ENCODE measurements at places on chromosomes 5 and 9.

GRCh38 chr5:314676-315487, 6.6 kb upstream of the AHRR start:
- no peak for DNase-seq

DNA sequence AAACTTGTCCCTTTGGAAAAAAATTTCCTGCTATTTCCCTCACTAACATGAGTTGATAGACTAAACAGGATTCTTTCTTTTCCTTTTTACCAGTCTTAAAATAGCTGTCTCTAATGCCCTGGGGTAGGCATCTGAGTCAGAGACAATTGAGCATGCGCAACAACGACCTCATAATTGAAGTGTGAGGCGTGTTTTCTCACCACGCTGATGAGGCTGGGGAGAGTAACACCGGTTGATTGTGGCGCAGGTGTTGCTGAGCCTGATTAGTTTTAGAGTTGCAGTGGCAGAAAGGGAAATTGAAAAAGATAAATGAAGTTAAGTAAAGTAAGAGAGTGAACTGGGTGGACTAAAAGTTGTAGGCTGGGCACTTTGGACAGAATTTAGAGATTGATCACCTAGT, 213.7 kb downstream of the TLR4 start:
- DNase-seq = no peak

- peak; percentile 48 for DNase-seq
Observed at GRCh38 chr5:76601470-76601869, 21.7 kb downstream of the F2RL2 start.

DNA sequence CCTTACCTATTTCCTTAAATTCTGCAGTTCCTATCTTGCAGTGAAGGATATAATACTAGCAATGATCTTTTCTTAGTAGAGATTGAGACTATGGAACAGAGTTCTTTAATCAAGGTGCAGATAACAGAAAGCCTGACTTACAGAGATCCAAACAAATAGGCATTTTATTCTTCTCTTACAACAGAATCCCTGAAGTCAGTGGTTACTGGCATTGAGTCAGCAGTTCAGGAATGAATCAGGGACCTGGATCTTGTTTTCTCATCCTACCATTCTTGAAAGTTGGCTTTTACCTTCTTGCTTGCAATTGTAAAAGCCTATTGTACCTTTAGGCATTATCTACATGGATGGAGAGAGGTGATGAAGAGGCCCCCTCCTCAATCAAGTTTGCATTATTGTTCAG, 47.5 kb upstream of the TLE4 start:
- no peak for DNase-seq

DNA sequence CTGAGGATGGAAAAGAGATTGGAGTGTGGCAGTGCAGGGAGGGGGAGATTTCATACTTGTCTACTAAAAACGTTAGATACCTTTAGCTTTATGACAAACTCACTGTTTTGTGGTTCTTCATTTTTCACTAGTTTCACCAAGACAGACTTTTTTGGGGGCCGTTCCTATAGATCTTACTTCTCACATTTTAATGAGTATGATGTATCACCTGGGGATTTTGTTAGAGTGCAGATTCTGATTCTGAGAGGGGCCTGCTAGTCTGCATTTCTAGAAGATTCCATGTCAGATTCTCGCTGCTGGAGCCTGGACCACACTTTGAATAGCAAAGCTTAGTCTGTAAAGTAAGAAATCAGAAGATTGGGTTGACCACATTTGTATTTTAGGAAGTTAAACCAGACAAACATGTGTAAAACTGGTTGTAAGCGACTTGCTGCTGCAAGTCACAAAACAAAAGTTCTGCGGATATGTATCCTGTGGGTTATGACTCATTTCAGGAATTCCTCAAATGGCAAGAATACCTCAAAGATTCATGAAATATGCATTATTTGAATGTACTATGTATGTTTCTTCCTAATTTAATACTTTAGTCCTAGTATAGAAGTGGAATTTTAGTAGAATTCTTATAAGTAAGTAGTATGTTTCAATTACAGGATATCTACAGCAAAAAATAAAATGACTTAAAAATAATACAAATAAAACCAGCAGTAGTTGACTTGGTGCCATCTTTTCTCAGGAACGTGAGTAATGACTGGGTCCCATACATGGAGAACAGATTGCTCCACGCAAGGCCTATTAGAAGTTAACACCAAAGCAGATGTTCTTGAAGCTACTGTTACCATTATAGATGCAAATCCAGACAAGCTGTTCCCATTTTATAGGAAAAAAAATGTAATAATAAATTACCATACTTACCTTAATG, 27.8 kb downstream of the NFIL3 start:
- no peak for DNase-seq

- no peak for DNase-seq
Observed at GRCh38 chr9:130478152-130478551, 33.4 kb downstream of the ASS1 start.

DNA sequence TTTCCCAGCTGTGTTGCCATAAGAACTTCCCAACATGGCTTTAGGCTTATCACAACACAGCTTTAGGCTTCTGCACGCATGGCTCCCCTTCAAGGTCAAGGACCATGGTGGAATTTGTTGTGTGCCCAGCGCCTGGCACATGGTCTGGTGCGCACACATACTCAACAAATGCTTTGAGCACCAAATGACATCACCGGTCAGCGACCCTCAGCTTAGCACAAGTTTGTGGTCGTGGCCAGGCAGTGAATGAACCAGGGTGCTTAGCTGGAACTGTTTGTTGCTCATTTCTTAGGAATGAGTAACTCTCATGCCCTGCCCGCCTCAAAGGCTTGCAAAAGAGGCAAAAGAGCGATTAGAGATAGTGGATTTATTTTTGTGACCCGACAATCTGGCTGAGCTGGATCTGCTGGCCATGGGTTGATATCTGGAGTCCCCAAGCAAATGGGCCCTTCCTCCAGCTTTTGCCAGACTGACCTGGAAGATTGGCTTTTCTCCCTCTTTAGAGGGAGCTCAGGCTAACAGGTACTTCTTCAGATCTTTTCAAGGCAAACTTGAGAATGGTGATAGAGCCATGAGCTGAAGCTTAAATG, 58.9 kb downstream of the DAP start:
- no peak for DNase-seq

- no peak for DNase-seq
Observed at GRCh38 chr9:123167474-123167873, 100.9 kb downstream of the STRBP start.

GRCh38 chr5:137834498-137835049, 33.1 kb upstream of the MYOT start:
- no peak for DNase-seq

- no peak for DNase-seq
Observed at GRCh38 chr5:16877267-16877935, 58.7 kb downstream of the MYO10 start.

DNA sequence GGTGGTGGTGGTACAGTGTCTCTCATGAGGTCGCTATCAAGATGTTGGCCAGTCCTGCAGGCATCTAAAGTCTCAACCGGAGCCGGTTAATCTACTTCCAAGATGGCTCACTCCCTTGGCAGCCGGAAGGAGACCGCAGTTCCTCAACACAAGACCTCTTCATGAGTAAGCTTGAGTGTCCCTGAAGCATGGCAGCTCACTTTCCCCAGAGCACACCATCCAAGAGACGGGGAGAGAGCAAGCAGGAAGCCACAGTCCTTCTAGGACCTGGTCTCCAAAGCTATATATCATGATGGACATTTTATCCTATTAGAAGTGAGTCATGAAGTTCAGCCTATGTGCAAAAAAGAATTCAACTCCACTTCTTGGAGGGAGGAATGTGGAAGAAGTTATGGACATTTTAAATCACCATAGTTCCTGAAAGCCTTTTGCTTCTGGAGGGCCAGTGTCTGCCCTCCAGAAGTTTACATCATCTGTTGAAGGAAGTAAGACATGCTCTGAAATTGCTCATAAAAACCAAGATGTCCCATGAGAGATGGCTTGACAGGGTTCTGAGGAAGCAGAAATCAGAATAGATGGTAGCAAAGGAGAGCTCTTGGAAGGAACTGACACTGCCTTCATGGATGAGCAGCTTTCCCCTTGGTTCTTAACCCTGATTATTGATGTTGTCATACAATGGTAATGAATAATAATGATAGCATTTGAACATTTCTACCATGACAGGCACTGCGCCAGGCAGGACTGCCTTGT, 21.3 kb downstream of the GALNT10 start:
- DNase-seq = peak; percentile 8

GRCh38 chr5:109186759-109187158, 223.0 kb downstream of the PJA2 start:
- no peak for DNase-seq

DNA sequence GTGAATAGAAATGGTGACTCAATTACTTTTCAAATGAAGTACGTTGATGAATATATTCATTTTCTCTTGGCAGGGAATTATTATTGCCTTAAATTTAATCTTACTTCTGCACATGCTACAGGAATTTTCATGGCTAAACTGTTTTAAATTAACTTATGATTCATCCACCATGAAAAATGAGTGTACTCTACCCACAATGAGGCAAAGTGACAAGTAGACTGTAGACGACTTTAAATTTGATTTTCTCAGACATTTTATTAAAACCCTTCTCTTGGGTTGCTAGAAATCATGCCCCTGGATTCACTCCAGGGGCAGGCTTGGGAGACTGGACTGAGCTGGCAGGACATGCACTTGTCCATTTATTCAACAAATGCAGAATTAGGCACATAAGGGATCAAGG, 23.5 kb upstream of the ERAP2 start:
- no peak for DNase-seq

DNA sequence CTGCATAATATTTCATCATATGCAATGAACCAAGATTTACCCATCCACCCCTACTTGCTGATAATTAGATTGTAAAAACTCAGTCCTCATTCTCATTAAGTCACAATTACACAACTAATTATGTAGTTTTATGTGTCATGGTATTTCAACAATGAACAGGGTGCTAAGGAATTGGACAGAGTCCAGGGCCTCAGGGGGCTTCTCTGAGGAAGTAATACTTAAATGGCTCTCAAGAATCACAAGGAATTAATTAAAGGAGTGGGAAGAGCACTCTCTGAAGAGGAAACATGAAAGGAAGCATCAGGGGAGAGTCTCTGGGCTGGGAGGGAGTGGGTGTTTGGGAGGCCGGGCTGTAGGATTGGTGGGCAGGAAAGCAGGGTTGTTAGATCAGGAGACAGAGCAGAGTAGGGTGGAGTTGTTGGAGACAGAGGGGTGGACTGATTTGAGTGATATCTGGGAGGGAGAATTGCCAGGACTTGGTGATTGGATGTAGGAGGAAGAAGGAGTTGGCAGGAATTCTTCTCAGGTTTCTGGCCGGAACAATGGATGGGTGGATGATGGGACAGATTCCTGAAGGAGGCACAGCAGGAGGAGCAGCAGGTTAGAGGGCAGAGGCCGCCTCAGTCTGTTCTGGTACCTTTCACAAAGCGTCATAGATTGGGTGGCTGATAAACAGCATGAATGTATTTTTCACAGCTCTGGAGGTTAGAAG, 23.0 kb upstream of the NSG2 start:
- DNase-seq = no peak

DNA sequence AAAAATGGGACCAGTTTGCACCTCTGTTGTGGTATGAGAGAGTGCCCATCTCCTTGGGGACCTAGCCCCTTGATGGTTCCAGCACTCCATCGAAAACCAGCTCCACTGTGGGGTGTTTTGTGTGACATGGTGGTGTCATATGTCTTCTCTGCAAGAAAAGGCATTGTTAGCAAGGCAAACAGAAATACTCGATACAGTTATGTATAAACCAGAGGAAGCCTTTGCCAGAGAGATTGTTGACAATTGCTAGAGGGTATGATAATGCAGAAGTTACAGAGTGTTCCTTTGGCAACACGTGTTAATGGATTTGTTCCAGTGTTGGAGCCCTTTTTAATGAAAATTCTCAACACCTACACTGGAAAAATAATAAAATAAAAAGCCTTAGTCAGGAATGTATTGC, 270.4 kb upstream of the DMRT1 start:
- no peak for DNase-seq

- no peak for DNase-seq
Observed at GRCh38 chr9:19085295-19085694, 17.4 kb downstream of the HAUS6 start.

- DNase-seq = no peak
Observed at GRCh38 chr5:20556115-20556763, 568.2 kb upstream of the CDH18 start.

GRCh38 chr9:6410633-6411032, 2.4 kb upstream of the UHRF2 start:
- DNase-seq = no peak

GRCh38 chr5:96090215-96090614, 128.6 kb upstream of the ELL2 start:
- no peak for DNase-seq

- peak; percentile 94 for DNase-seq
Observed at GRCh38 chr9:92963831-92964606, 16.7 kb downstream of the FGD3 start.

DNA sequence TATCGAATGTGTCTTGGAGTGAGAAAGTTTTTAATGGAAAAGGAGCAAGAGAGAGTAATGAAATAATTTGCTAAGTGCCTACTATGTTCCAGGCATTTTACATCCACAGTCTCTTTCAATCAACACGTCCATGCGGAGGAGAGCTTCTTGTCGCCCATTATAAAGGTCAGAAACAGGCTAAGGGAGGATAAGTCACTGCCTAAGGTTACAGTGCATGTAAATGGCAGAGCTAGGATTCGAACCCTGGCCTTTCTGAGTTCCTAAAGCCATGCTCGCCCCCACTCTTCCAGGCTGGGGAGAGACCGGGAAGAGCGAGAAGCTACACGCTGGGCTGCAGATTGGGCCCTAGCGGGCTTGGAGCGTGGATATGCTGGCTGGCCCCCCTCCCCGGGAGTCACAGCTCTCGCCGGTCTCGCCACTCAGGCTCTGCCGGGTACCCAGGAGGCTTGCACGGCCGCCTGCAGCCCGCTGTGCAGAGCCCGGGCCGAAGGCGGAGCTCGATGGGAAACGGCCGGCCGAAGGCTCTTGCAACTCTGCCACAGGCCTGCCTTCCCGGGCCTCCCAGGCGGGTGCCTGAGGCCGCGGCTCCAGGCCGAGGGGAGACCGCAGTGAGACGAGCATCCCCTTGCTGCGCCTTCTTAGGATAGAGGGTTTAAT, 775 bp upstream of the LHX2 start:
- DNase-seq = no peak

GRCh38 chr5:133873449-133873848, 95.0 kb downstream of the C5orf15 start:
- DNase-seq = no peak

GRCh38 chr9:121288673-121289025, 20.7 kb downstream of the GSN start:
- DNase-seq = no peak
